ENCODE measurements at places on chromosomes 5 and 9.

- no peak for DNase-seq
These were observed 57.1 kb upstream of the FSTL4 start for GRCh38 chr5:133669472-133669871.

DNA sequence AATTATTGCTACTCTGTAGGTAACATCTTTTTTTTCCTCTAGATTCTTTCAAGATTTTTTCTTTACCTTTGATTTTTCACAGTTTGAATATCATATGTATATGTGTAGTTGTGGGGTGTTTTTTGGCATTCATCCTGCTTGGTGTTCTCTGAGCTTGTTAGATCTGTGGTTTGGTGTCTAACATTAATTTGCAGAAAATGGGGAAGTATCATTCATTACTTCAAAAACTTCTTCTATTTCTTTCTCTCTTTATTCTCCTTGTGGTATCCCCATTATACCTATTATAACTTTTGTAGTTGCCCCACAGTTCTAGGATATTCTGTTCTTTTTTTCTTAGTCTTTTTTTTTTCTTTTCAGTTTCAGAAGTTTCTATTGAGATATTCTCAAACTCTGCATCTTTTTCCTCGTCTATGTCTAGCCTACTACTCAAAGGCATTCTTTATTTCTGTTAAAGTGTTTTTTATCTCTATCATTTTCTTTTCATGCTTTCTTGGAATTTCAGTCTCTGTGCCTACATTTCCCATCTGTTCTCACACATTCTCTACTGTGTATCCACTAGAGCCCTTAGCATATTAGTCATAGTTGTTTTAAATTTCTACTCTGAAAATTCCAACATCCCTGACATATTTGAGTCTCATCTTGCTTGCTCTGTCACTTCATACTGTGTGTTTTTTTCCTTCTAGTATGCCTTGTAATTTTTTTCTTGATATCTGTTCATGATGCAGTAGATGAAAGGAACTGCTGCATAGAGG lies 60.1 kb upstream of the GNA14 start:
- no peak for DNase-seq

DNA sequence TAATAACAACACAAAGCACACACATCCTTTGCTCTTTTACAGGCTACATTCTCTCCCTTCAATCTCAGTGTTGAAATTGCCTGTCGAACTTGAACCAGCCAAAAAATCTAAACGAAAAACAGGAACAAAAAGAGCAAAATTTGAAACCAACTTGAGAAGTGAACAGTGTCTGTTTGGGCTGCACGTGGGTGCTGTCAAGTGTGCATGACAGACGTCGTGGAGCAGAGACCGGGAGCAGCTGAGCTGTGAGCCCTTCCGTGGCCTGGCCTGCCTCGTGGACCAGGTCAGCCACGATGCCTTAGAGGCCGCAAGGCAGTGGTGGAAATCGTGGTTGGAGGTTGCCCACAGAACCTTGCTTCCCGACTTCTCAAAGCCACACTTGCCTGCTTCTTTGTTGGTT lies 34.8 kb upstream of the DENND1A start:
- DNase-seq, result no peak

GRCh38 chr9:20478786-20479185 lies 143.5 kb downstream of the MLLT3 start:
- DNase-seq, result no peak

- no peak for DNase-seq
These were observed 49.4 kb downstream of the FNIP1 start for GRCh38 chr5:131747180-131748105.

- DNase-seq, result no peak
These were observed 313.5 kb downstream of the ICE1 start for GRCh38 chr5:5736007-5736406.

DNA sequence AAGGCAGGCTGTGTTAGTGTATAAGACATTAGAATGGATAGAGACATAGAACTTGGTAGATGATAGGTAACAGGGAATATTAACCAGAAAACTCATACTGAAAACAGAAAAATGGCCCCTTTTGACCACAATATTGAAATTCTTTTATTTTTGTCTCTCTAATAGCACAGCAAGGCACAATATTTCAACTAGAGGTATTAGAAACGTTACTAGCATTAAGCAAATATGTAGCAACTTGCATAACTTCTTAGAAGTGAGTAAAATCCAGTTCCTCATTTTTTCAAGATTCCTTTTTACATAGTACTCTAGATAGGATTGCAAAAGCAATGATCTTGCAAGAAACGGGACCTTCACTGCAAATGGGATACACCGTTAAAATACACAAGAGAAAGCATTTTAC lies 102.7 kb upstream of the VCAN start:
- DNase-seq, result no peak

DNA sequence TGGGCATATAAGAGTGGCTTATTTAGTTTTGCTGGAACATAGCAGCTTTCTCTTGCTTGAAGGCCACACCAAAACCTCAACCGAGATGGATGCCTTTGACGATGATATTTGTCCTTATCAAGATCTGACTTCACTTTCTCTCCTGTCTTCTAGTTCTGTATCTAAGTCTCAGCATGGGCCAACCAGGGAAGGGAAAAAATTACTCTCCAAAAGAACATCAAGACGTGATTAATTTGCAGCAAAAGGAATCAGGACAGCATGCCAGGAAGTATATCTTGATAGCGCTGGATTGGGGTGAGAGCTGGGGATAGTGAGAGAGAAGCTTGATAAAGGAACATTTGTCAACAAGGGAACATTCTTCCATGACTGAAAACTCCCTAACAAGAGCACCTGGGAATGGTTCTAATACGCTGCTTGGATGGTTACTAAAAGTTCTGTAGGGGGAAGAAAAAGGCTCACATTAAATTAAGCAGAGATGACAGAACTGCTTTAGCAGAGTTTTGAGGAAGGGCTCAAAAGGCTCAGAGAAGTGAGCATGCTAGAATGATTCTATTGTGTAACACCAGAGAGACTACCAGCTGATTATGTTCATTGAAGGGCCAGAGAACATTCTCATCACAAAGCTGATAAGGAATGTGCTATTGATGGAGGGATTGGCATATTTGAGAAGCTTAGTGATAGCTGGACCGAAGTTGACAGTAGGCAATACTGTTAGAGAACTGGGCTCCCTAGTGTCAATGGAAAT lies 21.6 kb upstream of the ANXA1 start:
- DNase-seq, result no peak

DNA sequence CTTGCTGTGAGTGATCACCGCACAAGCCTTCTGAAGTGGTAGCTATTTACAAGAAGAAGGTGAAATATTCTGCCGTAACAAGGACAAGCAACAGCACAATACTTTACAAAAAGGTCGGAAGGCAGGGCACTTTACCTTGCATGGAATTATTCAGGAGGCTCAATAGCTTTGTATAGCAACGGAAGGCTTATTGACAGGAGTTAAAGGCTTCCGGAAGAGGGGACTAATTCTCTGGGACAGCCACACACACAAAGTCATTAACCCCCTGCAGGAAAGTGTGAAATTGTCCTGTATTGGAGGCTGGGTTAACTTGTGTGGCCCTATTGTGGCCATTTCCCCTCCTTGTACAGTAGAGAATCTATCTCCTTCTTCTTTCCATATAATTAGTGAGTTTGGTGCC lies 199.3 kb upstream of the SEMA6A start:
- no peak for DNase-seq

DNA sequence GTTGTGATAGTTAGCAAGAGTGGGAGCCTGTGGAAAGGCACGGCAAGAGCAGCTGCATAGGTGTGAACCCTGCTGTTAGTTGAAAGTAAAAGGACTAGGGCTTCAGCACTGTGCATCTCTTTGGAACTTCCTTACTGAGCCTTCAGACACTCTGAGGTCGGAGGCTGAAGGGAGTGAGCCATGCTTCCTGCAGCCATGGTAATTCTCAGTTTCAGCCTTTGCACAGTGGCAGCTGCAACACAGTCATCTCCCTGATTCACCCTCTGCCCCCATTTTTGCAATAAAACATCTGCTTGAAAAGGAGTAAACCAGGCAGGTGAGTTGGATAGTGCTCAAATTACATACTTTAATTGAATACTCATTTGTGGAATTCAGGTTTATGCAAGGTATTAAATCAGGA lies 6.5 kb upstream of the TLE4 start:
- DNase-seq, result peak; percentile 7

DNA sequence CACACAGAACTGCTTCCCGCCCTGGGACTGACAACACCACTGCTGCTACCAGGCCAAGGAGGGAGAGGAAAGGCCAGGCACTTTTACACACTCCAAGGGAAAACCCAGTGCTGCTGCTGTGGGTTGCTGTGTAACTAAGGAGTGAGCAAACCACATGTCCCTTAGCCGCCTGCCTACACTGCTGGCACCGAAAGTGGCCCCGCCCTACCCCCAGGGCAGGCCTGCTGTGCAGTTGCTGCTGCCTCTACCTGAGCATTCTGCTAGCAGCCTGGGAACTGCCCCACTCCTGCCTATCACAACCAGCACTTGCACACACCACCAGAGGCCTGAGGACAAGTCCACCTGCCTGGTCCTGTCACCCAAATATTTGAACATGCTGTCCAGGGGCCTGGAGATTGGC lies 740.9 kb downstream of the DTWD2 start:
- no peak for DNase-seq

- DNase-seq, result no peak
These were observed 34.4 kb upstream of the PIK3R1 start for GRCh38 chr5:68181039-68181599.

DNA sequence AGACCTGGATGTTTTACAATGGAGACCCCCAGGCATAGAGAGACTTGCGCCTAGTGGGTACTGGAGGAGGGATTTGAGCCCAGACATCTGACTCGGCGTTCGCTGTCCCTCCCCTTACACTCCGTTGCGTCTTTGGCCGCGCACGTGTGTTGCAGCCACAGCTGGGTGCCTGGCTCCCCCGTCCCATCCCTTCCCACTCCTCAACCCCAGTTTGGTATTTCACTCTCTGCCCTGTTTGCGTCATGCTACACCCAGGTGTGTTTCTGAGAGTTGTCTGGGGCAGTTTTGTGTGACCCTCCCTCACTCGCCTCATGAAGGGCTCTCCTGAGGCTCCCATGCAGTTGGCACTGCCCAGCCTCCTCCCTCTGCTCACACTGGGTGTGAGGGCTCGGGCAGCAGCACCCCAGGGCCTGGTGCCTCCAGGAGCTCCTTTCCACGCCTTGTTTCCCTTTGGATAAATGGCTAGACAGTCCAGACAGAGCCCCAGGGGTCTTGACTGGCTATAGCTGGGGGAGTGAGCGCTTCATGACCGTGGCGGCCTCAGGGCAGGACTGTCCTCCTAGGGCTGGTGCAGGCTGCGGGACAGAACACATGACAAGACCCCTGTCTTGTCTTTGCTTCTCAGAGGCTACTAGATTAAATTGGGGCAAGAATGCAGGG lies 13.6 kb downstream of the TCF7 start:
- no peak for DNase-seq

GRCh38 chr5:1205255-1206180 lies 4.1 kb downstream of the SLC6A19 start:
- no peak for DNase-seq

DNA sequence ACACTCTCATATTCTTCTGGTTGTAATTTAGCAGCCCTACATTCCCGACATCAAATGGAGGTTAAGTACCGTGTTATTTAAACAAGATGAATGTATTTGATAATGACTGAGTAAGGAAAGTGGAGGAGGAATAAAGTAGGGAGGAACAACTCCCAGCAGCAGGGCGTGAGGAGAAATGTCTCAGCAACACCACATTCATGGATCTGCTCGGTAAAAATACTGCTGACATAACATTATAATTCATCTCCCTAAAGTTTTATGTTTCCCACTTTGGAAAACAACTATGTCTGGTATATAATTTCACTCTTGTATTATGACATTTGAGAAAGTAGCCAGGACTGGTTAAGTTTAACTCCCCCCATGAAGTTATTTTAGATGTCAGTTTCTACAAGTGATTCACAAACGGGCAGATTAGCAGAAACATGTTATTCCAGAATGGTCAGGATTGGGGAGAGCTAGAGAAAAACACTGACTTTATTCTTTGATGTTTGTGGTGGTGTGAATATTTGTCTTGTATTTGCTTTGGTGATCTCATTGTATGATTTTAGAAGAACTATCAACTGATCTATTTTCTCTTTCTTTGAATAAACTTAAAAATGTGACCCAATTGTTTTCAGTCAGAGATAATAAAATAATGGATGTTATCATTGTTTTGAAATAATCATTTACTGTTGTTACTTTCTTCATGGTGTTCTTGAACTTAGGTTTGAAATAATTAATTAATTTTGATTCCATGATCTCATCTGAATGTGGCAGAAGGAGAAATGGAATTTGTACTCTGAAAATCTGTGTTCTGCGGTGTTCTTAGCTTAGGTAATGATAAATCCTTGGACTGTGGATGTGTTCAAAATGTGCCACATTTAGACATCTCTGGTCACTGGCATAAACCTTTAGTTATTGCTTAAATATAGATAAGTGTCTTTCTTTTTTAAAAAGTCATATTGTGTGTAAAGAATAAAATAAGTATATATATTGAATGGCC lies 303.6 kb upstream of the ZNF608 start:
- DNase-seq, result no peak

DNA sequence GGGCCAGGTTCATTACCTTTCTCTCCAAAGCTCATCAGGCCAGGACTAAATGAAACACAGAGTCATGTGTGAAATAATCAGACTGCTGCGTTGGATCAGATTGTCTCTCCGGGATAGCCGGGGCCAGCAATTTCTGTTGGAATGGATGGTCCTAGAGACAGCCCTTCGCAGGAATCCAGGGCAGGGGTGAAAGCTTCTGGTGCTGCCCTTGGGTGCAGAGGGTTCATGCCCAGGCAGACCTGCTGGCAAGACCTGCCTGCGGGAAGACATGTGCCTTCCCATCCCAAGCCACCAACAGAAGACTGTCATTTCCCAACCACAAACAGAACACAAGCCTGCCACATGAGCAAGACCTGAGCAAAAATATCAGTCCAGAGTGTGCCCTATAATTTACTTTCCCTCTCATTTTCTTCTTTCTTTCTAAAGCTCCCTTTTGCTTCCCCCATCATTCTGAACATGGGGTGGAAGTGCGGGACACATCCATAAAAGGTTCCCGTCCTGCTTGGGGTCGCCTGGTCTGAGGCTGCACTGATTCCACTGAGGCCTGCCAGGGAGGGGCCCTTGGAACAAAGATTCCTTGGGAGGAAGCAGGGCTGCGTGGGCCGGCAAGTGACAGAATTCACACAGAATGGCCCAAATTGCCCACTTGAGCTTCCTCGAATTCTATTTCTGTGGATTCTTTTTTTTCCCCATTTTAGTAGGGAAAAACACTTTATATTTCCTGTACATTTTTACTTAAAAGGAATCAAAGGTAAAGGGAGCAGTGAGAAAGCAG lies 57.3 kb downstream of the UBE2QL1 start:
- no peak for DNase-seq

DNA sequence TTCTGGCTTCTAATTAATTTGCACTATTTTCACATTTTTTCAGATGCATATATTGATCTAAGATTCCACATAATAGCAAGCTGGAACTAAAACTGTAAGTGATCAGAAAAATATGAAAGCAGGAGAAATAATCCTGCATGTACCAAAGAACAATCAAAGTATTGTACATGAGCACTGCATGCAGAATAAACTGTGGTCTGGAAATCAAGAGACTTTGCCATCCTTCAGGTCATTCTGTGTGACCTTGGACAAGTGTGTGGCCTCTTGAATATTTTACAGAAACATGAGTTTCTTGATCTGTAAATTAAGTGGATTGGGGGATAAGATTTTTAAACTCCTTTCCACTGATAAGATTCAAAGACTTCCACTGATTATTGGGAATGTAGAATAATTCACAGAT lies 99.2 kb upstream of the GNAQ start:
- no peak for DNase-seq

GRCh38 chr5:94043311-94043710 lies 301.9 kb upstream of the POU5F2 start:
- no peak for DNase-seq

GRCh38 chr5:133307275-133307674 lies 255.5 kb downstream of the HSPA4 start:
- DNase-seq, result no peak

GRCh38 chr5:151953833-151954232 lies 29.2 kb upstream of the GLRA1 start:
- no peak for DNase-seq

Measured in DMS79 treated with DMSO at 0.1 percent for 48 hours (cell line).